ENCODE measurements at places on chromosomes 12 and 14. TPM values are rescaled to one million over a fixed set of nuclear protein-coding genes. Genes with fewer than 3 reads are reported as not detected.
A peak's percentile ranks its signal among the peaks of the same experiment; 100 is the strongest.

DNA sequence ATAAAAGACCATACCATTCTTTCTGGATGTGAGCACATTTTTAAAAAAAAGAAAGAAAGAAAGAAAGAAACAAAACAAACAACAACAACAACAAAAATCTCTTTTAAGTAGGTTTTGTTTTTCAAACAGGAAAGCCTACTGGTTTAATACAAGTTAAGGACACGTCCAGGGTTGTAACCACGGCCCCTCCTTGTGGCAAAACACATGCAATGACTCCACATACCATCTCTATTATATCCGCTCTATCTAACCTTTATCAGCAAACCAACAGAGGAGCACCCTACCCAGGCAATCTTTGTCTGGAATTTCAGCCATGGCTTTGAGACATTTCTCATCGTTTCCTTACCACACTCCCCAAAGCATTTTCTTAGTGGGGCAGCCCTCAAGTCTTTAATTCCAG, 360.5 kb upstream of the TMPO start:
- peaks cover 3% of the 10 kb centered on the region for H3K27me3 ChIP-seq
- H3K27ac ChIP-seq, result no peak overlapping the region
- no peaks in the 10 kb centered on the region for H3K4me1 ChIP-seq
- no peaks in the 10 kb centered on the region for H3K36me3 ChIP-seq
- DNase-seq, result no peak
- no peak overlapping the region for H3K4me3 ChIP-seq

Gene PTGER2
- total RNA-seq, result 117 TPM

Gene RERG
- total RNA-seq, result not detected

Gene NGB
- not detected for total RNA-seq

Gene NRXN3
- not detected for total RNA-seq

GRCh38 chr12:66288121-66288520, 14.2 kb upstream of the HELB start:
- peak; percentile 72 for DNase-seq
- no peaks in the 10 kb centered on the region for H3K27me3 ChIP-seq
- H3K27ac ChIP-seq, result peak overlapping the region; percentile 93
- peaks cover 29% of the 10 kb centered on the region for H3K36me3 ChIP-seq
- peak overlapping the region; percentile 46 for H3K4me3 ChIP-seq

- no peaks in the 10 kb centered on the region for H3K27me3 ChIP-seq
- H3K36me3 ChIP-seq, result no peaks in the 10 kb centered on the region
- H3K4me1 ChIP-seq, result no peaks in the 10 kb centered on the region
- DNase-seq, result no peak
These were observed 313.9 kb downstream of the NRXN3 start for GRCh38 chr14:78484028-78484427.

- no peaks in the 10 kb centered on the region for H3K27me3 ChIP-seq
- DNase-seq, result no peak
- H3K4me1 ChIP-seq, result no peaks in the 10 kb centered on the region
These were observed 784.6 kb downstream of the LRFN5 start for GRCh38 chr14:42391146-42391834.

Gene WNT1
- 0.87 TPM for total RNA-seq

DNA sequence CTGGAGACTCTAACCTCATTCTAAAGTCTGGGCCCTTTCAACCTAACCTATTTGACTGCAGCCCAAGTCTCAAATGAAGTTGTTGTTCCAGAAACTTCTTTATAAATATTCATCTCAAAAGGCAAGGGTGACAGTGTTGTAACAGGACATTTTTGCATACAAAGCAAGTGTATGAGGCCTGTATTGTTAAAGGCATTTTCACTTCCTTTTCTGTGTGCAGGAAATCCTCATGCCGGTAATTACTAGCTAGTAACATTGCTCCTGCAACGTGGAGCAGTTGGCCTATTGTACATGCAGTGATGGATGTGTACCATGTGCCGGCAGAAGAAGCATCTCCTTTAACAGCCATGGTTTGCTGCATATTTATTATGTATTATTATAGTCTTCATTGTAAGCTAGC, 156.5 kb upstream of the RMST start:
- peaks cover 12% of the 10 kb centered on the region for H3K27me3 ChIP-seq
- H3K4me3 ChIP-seq, result no peak overlapping the region
- no peaks in the 10 kb centered on the region for H3K4me1 ChIP-seq

GRCh38 chr12:49026101-49026500, 7.5 kb upstream of the PRKAG1 start:
- no peak overlapping the region for H3K4me3 ChIP-seq
- H3K27me3 ChIP-seq, result no peaks in the 10 kb centered on the region
- H3K27ac ChIP-seq, result no peak overlapping the region
- H3K36me3 ChIP-seq, result peaks cover 34% of the 10 kb centered on the region
- no peak for DNase-seq
- H3K4me1 ChIP-seq, result no peaks in the 10 kb centered on the region

Gene CLEC1B
- not detected for total RNA-seq

Data from activated CD8-positive, alpha-beta memory T cell treated with anti-CD3 and anti-CD28 coated beads, Interleukin-2, amount 10 ng/mL, durations not matched to agents 7 days and 5 days (primary cell).